Activated CD4-positive, alpha-beta T cell treated with anti-CD3 and anti-CD28 coated beads for 4 hours (primary cell): ENCODE measurements at places on chromosomes 4 and X.
A peak's percentile ranks its signal among the peaks of the same experiment; 100 is the strongest.

DNA sequence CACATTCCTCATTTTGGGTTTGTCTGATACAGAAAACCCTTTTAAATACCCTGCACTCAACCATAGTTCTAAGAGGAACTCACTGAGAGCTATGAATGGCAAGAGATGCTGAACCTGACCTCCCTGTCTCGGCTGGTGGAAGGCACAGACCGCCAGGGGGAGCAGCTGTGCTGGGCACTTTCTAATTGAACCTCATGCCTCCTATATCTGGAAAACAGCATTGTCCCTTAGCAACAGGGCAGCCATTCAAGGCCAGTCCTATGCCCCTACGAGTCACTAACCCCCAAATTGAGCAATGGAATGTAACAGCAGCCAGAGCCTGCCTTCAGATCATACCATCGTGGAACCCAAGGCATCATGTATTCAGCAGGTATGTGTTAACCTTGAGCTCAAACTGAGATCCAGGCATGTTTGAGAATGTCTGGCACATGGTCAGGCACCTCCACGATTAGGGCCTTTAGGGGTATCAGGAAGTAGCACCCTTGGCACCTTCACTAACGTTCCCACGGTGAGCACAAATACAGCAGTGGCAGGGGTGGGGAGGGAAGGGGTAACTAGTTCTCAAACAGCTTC, 5.1 kb downstream of the USP27X start:
- peak; percentile 59 for DNase-seq

- DNase-seq: no peak
Observed at GRCh38 chr4:71231129-71232055, 107.4 kb upstream of the SLC4A4 start.

- DNase-seq: no peak
Observed at GRCh38 chrX:19695884-19696283, 180.6 kb upstream of the MAP3K15 start.

DNA sequence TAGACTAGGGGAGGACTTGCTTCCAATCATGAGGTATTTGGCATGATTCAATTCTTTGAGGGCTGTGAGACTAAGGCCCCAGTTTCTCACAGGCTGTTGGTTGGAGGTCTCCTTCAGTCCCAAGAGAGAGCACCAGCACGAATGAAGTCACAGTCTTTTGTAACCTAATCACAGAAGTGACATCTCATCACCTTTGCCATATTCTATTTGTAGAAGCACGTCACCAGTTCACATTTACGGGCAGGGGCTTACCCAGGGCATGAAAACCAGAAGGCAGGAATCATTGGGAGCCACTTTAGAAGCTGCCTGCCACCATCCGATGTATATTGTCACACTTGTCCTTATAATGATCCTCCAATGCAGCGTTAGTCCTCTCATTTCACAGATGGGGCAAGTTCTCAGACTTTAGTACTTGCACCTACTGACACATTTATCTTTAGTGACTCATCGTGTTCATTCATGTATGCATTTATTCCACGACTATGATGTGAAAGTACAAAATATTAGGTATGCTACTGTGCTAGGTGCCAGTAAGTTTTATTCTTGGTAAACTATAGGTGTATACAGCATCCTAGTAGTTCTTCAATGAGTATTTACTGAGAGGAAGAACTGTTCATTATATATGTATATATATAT, 163.8 kb upstream of the PGRMC2 start:
- no peak for DNase-seq

GRCh38 chrX:20212486-20213089, 54.1 kb downstream of the RPS6KA3 start:
- DNase-seq: no peak

- DNase-seq: no peak
Observed at GRCh38 chrX:72352786-72353185, 47.1 kb upstream of the CITED1 start.

DNA sequence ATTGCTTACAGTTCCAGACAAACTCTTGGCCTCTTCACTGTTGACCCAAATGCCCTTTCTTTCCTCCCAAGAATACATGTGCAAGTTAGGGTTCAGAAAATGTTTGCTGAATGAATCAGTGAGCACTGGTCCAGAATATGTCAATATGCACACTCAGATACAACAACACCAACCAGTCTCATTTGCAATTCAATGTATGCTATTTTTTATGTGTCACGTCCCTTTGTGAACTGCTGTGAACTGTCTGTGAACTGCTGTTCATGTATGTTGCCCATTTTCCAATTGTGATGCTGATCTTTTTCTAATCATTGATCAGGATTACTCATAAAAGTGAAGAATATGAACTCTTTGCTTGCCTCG, 17.8 kb downstream of the GAB3 start:
- DNase-seq: no peak

GRCh38 chr4:77852892-77853495, 9.6 kb upstream of the MRPL1 start:
- peak; percentile 51 for DNase-seq

DNA sequence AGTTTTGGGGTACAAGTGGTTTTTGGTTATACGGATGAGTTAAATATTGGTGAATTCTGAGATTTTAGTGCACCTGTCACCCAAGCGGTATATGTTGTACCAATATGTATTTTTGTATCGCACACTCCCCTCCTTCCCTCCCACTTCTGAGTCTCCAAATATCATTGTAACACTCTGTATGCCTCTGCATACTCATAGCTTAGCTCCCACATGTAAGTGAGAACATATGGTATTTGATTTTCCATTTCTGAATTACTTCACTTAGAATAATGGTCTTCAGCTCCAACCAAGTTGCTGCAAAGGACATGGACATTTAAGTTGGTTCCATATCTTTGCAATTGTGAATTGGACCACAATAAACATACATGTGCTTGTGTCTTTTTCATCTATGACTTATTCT, 103.0 kb upstream of the ADAMTS3 start:
- DNase-seq: no peak

GRCh38 chrX:37759878-37760418, 19.9 kb upstream of the CYBB start:
- DNase-seq: no peak

- DNase-seq: no peak
Observed at GRCh38 chr4:124953486-124953885, 241.0 kb upstream of the ANKRD50 start.

DNA sequence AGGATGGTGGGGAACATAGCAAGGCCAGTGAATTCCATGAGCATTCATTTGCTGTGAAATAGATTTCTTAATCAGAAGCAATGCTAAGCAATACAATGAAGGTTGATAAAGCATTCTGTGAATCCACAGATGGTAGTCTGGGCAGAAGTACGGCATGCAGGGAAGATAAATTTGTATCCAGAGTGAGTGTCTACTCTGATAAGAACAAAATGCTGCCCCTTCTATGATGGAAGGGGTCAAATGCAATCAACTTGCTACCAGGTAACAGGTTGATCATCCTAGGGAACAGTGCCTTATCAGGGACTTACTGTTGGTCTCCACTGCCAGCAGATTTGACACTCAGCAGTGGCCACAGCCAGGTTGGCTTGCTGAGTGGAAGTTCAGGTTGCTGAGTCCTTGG, 189.4 kb downstream of the MAB21L2 start:
- DNase-seq: no peak

DNA sequence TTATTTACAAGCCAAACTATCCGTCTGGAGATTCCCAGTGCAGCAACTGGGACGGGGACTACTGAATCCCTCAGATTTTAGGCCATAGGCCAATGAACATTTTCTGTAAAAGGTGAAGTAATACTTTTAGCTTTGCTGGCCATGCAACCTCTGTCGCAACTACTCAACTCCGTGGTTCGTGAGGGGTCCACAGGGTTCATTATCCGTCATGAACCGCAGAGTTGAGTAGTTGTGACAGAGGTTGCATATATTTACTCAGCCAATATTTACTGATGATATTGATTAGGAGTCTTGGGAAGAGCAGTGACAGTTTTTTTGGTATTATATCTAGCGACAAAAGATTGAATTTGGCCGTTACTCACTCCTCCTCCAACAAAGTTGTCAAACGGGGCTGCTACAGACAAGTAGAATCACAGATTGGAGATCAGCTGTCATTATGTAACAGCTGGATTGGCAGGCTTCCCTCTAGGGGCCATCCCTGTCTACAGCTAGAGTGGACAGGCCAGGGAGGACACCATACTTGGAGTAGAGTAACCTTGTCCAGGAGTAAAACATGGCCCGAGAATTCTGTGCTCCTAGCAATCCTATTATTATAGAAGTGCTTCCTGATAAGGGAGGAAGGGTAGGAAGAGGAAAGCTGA, 37.2 kb upstream of the CD38 start:
- no peak for DNase-seq

DNA sequence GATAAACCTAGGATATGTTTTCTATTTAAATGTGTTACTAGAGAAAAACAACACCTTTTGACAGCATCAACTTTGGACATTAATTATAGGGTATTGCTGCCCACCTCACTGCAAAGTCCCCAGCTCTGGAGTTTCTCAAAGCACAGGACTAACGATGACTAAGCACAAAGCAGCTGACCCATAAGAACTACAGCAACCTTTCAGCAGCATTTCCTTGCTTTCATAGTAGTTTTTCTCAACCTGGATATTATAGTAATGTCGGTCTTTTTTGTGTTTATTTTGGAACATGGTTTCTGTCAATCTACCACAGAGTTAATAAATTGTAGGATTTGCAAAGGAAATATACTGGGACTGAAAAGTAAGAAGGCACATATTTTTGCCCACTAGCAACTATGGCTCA, 21.5 kb downstream of the HHIP start:
- DNase-seq: no peak

DNA sequence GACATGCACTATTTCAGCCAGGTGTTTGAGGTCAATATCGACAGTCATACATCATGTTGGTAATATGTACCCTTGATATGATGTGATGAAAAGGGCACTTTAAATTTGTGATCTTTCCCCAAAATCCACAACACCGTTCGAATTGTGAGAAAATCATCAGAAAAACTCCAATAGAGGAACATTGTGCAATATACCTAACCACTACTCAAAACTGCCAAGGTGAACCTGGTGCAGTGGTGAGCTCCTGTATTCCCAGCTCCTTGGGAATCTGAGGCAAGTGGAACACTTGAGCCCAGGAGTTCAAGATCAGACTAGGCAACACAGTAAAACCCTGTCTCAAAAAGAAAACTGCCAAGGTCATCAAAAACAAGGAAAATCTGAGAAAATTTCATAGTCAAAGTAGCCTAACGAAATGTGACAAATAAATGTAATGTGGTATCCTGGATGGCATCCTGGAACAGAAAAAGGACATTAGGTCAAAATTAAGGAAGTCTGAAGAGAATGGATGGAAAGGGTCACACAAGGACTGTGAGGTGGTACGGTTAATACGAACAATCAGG, 55.6 kb upstream of the LSM6 start:
- DNase-seq: no peak

DNA sequence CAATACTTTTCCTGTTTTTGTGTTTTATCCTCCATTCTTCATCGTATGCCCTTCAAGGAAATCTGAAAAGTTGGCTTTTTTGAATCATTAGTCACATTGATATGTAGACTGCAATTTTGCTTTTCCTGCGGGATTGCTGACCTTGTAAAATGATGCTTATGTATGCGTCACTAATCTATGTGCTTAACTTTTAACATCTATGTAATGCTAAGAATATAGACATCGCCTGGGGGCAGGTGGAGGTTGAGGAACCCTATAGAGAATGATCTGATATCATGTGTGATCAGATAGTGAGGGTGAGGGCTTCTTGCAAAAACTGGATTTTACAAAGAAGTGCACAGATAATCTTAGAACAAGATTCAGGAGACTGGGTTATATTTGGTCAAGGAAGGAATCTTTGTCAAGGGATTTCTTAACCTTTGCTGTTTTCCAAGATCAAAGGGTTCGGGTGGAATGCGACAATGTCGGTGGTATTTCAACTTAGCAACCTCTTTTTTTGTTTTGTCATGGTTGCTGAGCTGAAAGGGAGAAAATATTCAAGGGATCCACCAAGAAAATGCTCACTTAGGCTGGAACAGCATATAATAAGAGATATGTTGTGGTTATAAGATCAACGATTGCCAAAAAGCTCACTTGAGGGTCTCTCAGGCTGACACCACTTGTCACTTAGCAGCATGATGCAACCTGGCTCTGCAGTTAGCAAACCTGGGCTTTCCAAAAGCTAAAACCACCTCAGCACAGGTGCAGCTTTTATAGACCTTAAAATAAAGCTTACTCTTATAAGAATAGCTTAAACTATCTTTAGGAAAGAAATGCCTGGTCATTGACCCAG, 70.6 kb upstream of the PUDP start:
- DNase-seq: no peak

DNA sequence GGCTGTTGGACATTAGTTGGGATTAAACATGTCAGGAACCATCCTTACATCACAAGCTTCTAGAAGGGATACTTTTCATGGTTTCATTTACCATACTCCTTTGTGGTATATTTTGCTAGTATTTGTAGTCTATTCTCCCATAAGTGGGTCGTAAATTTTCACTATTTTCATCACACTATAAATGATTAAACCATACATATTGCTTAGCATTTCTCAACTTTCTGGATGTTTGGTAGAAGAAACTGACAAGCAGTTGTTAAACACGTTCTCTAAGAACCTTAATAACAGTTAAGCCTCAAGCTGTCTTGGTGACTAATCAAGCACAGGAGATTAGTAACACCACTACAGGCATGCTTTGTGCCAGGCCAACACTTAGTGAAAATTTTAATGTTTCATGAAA, 375.5 kb downstream of the NAF1 start:
- DNase-seq: no peak

DNA sequence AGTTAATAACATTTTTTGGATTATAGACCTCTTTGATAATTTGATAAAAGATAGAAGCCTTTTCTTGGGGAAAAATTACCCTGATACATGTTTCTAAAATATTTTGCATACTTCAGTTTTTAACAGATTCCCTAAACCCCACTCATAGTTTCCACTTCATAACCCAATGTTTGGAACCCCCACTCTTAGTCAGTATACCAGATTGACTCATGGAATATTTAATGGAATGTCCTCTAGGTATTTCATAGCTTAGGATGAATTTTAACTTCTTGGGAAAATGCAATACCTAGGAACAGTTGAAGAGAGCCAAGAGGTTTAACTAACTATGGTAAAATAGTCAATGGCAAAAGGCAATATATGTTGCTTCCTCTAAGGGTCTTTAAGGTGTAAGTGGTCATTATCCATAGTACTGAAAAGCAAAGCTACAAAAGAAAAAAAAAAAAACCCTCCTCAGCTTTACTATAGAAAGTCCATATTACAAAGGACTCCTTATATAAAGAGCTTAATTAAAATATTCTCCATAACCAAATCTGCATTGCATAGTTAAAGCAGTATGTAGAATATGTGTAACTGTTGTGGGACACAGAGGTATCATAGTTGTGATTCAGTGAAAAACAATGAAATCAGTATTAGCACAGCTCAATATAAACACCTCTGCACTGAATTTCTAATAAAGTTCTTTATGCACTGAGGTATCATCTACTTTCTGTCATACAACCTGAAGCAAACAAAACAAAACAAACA, 159.9 kb downstream of the PCDH7 start:
- DNase-seq: no peak
